Nucleus accumbens (tissue), 56 donors: ENCODE measurements at places on chromosomes 4 and X.

DNA sequence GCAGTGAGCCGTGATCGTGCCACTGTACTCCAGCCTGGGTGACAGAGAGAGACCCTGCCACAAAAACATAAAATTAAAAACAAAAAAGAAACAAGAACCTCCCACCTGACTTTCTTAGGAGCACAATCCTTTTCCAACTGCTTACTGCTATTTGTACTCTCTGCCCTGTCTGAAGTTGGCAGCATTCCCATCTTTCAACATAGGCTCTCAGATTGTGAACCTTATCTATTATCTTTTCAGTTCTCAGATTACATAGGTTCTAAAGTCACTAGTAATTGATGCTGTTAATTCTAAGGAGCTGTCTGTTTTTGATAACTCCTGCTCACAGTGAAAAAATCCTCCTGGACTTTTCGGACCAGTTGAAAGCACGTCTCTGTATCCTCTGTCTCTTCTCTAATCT, 812.2 kb upstream of the CT83 start:
- no peak for DNase-seq

GRCh38 chr4:40856840-40857362, 107.1 kb downstream of the NSUN7 start:
- DNase-seq, result peak; percentile 52

DNA sequence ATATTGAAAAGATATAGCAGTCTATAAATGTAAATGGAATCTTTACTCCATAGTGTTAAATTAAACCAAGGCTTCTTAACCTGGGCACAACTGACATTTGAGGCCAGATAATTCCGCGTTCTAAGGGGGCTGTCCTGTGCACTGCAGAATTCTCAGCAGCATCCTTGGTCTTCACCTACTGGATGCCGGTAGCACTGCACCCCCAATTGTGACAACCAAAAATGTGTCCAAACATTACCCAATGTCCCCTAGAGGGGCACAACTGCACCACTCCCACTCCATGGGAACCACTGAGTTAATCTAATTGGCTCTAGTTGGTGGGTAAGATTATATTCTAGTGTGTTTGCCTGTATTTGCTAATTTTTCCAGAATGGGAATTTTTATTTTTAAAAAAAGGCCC, 16.6 kb downstream of the AP1S2 start:
- no peak for DNase-seq

- no peak for DNase-seq
Observed at GRCh38 chr4:110900213-110900769, 277.4 kb upstream of the PITX2 start.

- no peak for DNase-seq
Observed at GRCh38 chr4:34723605-34724004, 1520.7 kb downstream of the ARAP2 start.

GRCh38 chrX:134821370-134821769, 163.1 kb upstream of the PLAC1 start:
- no peak for DNase-seq

- DNase-seq, result no peak
Observed at GRCh38 chr4:121094297-121094966, 22.1 kb upstream of the NDNF start.

- no peak for DNase-seq
Observed at GRCh38 chr4:92104506-92104905, 199.3 kb upstream of the GRID2 start.

GRCh38 chr4:10124167-10124930, 7.8 kb upstream of the WDR1 start:
- DNase-seq, result no peak

DNA sequence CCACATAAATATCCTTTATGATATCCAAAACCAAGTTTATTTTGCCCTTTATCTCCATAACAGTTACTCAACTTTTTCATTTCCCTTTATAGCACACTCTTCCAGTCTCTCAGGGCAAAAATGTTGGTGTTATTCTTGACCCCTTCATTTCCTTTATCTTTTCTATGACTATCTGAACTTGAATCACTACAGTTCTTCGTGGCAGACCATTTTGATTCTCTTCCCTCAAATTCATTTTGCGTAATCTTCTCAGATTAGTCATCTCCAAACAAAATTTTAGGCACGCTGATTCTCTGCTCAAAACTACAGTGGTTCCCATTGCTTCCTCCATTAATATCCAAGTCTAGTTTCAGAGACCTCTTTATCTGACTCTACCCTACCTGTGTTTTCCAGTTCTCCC, 26.1 kb downstream of the RUFY3 start:
- no peak for DNase-seq

- no peak for DNase-seq
Observed at GRCh38 chrX:123121241-123121640, 62.8 kb upstream of the GRIA3 start.

DNA sequence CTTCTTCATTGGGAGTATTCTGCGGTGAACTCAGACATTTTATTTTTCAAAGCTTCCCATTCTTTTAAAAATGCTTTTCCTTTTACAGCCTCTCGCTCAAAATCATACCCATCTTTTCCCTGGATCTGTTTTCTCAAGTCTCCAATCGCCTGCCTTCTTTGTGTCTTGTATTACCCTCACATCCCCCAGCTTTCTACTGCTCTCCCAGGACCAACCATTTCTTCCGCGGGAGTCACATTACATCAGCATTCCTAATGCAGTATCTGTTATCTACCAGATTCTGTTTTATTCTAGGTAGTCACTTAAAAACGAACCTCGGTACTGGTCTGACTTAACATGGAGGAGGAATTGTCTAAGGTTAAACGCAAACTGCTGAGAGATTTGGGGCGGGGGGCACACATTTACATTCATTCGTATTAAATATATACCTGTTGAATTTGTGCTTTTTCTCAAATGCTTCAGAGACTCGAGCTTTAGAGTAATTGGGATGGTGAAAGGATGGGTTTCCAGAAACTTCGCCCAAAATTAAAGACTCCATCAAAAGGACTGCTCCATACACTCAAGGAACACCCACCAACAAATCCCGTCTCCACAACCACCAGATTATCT, 493 bp upstream of the UCHL1 start:
- DNase-seq, result no peak

DNA sequence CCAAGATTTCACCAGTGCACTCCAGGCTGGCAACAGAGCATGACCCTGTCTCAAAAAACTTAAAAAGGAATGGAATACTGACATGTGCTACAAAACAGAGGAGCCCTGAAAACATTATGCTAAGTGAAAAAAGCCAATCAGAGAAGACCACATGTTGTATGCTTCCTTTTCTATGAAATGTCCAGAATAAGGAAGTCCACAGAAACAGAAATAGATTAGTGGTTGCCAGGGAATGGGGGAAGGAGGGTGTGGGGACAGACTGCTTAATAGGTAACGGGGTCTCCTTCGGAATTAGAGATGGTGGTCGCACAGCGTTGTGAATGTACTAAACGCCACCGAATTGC, 30.1 kb upstream of the KIAA0232 start:
- DNase-seq, result no peak

- no peak for DNase-seq
Observed at GRCh38 chr4:185682236-185682635, 129.8 kb downstream of the SORBS2 start.

GRCh38 chr4:92368653-92369052, 64.9 kb downstream of the GRID2 start:
- DNase-seq, result no peak

GRCh38 chr4:139838811-139839210, 173.2 kb downstream of the MGST2 start:
- DNase-seq, result no peak

DNA sequence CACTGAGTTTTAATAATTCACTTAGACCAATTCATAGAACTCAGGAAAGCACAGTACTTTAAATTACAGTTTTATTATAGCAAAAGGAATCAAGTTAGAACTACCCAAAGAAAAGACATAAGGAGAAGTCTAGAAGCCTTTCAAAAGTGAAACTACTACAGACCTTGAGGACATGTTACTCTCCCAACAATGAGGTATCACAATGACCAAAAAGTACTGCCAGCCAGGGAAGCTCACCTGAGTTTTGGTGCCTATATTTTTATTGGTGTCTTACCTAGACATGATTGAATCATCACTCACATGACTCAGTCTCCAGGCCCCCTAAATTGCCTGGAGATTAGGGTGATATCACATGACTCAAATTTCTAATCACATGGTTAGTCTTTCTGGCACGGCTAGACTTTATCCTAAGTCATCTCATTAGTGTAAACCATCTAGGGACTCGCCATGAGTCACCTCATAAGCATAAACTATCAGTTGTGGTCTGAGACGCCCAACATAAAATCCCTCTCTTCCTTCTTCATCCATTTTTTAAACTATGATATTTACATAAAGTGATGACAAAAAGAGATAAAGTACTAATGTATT, 372.3 kb downstream of the TMA16 start:
- no peak for DNase-seq

GRCh38 chrX:15948318-15948660, 93.7 kb upstream of the AP1S2 start:
- no peak for DNase-seq

DNA sequence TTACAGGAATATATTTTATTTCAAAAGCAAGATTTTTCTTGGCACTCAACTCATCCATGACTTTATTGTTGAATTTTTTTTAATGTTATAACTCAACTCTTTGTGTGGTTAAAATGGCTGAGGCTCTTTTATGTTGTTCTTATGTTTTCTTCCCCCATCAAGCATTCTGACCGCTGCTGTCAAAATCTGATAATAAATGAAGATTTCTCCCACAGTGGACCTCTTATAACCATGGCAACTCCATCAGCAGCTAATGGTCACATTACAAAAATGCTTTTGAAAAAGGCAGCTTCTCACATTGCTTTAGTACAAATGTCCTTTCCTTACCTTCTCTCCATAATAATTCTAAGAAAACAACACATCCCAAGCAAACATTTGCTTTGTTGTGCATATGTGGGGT, 96.0 kb upstream of the ATOH1 start:
- no peak for DNase-seq

GRCh38 chrX:135944486-135944885, 29.3 kb downstream of the MMGT1 start:
- DNase-seq, result no peak

- no peak for DNase-seq
Observed at GRCh38 chrX:101359966-101360365, 11.4 kb upstream of the TIMM8A start.

- DNase-seq, result no peak
Observed at GRCh38 chr4:88275516-88275915, 8.8 kb downstream of the PPM1K start.

- no peak for DNase-seq
Observed at GRCh38 chr4:139956507-139957017, 197.4 kb downstream of the MAML3 start.

- DNase-seq, result no peak
Observed at GRCh38 chrX:148381603-148382002, 118.8 kb upstream of the AFF2 start.
